ENCODE measurements at places on chromosomes 6 and 20.

DNA sequence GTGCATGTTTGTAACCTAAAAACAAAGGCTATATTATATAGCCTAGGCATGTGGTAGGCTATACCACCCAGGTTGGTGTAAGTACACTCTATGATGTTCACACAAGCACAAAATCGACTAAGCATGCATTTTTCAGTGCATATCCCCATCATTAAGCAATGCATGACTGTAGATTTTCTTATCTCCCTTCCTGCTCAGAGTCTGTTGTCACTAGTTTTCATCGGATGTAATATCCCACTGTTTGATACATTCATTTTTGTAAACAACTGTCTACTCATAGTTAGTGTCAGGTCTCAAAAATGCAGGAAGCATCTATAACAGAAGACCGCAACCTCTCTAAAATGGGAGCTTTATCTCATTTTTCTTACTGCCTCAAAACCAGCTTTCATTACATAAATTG lies 70.7 kb downstream of the GFRAL start:
- no peak overlapping the region for H3K27ac ChIP-seq
- no peaks in the 10 kb centered on the region for H3K27me3 ChIP-seq
- H3K36me3 ChIP-seq = no peaks in the 10 kb centered on the region
- no peaks in the 10 kb centered on the region for H3K4me1 ChIP-seq

DNA sequence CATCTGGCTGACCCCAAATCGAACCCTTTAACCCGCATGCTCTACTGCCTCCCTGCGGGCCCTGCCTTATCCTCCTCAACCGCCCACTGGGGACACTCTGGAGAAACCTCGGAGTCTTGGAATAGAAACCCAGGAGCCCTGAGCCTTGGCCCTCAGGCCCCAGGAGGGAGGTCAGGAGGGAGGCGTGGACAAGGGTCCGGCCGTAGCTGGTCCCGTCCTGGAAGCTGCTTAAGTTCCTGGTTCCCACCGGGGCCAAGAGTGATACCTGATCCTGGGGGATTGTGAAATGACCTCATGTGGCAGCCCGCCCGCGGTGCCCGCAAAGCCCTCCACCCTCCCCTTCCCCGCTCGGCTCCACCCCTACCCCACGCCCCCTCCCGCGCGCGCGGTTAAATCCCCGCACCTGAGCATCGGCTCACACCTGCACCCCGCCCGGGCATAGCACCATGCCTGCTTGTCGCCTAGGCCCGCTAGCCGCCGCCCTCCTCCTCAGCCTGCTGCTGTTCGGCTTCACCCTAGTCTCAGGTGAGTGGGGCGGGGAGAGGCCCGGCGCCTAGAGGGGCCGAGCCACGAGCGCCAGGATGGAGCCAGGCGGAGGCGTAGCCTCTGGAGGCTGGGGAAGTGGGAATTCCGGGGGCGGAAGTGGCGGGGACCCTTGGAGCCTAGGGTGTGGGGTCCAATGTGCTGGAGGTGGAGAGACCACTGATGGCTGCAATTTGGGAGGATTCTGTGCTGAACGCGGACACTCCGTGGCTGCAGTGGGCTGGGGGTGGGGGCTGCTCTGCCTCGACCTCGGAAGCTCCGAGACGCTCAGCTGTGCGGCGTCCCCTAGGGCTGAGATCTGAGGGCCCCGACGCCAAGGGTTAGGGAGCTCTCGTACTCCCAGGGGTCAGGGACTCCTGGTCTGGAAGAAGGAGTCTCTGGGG lies at the start of gene WFDC2:
TSS of gene WFDC2 (plus strand) at position 418 of the 926 bp plus-strand sequence. CDS start at position 447, 29 bp downstream.
- no peaks in the 10 kb centered on the region for H3K27me3 ChIP-seq
- no peak for DNase-seq
- no peak within 1 kb of the TSS for H3K27ac ChIP-seq
- no peaks in the 10 kb centered on the region for H3K36me3 ChIP-seq
- no peaks in the 10 kb centered on the region for H3K4me1 ChIP-seq

- H3K27ac ChIP-seq = no peak overlapping the region
- no peaks in the 10 kb centered on the region for H3K4me1 ChIP-seq
- H3K4me3 ChIP-seq = no peak overlapping the region
- H3K27me3 ChIP-seq = no peaks in the 10 kb centered on the region
- H3K36me3 ChIP-seq = no peaks in the 10 kb centered on the region
Observed at GRCh38 chr20:33407251-33407650, 5.9 kb upstream of the CDK5RAP1 start.

GRCh38 chr6:110561696-110562095 lies 85.3 kb upstream of the SLC22A16 start:
- no peaks in the 10 kb centered on the region for H3K36me3 ChIP-seq
- no peaks in the 10 kb centered on the region for H3K4me1 ChIP-seq
- no peak for DNase-seq

DNA sequence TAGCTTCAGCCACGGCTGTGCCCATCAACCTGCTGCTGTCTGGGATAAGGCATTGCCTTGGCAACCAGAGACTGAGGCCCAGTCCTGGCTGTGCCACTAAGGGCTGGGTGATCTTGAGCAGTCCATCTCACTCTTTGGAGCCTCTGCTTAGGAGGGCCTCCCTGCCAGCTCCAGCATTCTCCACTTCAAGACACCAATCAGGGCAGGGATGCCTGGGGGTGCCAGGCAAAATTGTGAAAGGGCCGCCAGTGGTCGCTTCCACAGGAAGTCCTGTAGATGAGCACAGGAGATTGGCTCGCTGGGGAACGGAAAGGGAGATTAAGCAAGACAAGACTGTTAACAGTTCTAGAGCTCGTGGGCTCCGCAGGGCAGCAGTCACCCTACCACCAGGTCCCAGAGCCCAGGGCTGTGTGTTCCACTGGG lies at the start of gene RAB44:
TSS of gene RAB44 (plus strand) at position 346 of the 423 bp plus-strand sequence. CDS start 6,410 bp downstream, outside the sequence.
- no peaks in the 10 kb centered on the region for H3K27me3 ChIP-seq
- H3K36me3 ChIP-seq = no peaks in the 10 kb centered on the region
- H3K4me3 ChIP-seq = no peak within 1 kb of the TSS
- DNase-seq = no peak

DNA sequence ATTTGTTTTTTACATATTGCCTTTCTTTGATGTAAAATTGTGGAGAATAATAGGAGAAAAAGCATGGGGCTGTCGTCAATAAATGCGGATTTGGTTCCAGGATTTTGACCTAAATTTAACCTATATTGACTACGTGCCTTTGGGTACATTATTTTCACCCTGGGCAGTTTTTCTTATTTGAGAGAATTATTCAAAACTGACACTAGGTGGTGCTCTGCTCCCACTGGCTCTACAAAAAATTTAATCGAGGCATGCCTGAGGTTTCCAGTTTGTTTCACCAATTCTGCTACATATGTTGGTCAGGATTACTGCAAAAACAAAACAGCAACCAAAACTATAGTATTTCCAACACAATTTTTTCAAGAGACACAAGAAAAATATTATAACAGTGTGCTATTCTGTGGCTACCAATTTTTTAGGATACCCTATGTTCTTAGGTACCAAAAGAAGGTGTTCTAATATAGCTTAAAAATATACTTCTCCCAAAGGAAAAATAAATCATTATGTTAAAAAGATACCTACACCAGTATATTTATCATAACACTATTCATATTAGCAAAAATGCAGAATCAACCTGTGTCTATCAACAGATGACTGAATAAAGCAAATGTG lies 48.6 kb upstream of the FABP7 start:
- no peaks in the 10 kb centered on the region for H3K27me3 ChIP-seq
- H3K36me3 ChIP-seq = no peaks in the 10 kb centered on the region
- no peak overlapping the region for H3K27ac ChIP-seq

GRCh38 chr20:41234546-41234945 lies 83.0 kb downstream of the ZHX3 start:
- DNase-seq = no peak
- no peaks in the 10 kb centered on the region for H3K36me3 ChIP-seq
- no peak overlapping the region for H3K27ac ChIP-seq
- no peak overlapping the region for H3K4me3 ChIP-seq

DNA sequence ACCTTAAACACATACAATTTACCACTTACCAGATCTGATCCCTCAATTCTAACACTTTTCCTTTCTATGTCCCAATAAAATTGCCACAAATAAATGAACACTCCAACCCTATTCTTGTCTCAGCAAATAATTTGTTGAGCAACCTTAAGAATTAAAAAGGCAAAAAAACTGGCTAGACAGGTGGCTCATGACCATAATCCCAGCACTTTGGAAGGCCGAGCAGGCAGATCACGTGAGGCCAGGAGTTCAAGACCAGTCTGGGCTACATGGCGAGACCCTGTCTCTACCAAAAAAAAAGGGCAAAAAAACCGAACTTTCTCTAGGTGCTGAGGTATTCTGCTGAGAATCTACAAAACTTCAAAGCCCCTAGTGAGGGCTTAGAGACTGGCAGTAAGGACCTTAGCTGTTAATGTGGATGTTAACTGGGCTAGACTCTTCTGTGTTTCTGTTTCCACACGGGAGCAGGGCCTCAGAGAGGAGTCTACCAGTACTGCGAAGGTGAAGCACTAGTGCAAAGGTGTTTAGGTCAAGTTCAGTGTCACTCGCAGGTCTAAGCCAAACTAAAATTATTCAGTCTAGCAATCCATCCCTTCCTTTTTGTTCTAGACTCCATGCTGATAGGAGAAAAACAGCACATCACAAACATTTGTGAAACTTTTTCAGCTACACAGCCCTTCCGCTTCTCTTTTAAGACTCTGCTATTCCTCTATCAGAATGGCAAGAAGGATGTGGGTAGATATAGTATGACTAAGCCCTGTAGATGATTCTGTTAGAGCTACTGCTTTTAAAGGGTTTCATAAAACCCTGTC lies 2.6 kb downstream of the FASTKD5 start:
- no peak for DNase-seq
- no peak overlapping the region for H3K4me3 ChIP-seq
- H3K27ac ChIP-seq = no peak overlapping the region

DNA sequence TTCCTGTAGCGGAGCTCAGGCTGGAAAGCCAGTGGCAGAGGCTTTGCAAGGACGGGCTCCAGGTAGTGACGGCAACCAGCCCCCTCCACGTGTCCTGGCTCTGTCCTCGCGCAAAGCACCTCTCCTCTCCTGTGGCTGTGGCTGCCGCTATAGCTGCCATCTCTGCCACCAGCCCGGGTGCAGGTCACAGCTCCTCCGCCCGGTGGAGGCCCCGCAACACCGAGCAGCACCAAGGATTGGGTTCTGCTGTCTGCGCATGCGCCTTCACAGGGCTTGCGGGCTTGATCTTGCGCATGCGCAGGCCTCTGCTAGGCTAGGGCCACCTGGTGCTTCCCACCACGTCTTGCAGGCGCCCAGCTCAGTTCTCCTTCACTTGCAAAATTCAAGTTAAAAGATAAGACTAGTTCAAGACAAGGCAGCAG lies 625.4 kb downstream of the QKI start:
- H3K36me3 ChIP-seq = no peaks in the 10 kb centered on the region
- no peak overlapping the region for H3K27ac ChIP-seq
- no peak for DNase-seq
- H3K4me3 ChIP-seq = no peak overlapping the region
- no peaks in the 10 kb centered on the region for H3K4me1 ChIP-seq

GRCh38 chr6:168416531-168416930 lies 24.5 kb upstream of the SMOC2 start:
- H3K4me1 ChIP-seq = no peaks in the 10 kb centered on the region
- no peak overlapping the region for H3K4me3 ChIP-seq
- H3K27ac ChIP-seq = no peak overlapping the region
- H3K27me3 ChIP-seq = no peaks in the 10 kb centered on the region
- no peak for DNase-seq

DNA sequence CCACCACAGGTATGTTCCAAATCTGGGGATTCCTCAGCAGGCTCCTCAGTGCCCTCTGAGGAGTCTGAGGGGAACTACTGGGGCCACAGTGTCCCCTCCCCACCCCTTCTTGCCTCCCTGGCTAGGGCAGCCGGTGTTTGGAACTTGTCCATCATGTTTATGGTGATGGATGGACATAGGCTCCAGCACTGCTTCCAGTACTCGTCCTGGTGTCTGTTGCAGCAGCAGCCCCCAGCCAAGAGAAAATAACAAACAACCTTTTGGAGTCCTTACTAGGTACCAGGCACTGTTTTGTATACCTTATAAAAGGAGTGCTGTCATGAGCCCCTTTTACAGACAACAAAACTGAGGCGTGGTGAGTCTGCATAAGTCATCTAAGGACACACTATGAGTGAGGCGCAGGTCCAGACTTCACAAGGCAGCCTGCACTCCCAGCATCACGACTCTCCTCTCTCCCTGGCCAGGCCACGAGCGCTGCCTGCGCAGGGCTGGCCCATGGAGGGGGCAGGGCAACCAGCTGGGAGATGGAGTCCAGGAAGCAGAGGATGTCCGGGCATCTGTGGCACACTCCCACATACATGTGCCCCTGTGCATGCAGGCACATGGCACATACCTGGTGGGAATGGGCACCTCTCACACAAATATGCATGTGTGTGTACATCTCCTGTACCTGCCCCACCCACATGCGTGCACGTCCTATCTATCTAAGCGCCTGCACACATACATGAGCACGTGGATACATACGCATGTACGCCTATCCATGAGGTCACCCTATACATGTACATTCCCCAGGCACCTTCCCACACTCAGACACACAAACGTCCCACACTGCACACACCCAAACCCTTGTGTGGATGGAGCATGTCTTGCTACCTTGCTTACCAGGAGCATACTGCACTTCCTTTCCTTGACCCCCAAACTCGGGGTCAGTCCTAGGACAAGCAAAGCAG lies 152.7 kb downstream of the VEGFA start:
- H3K4me1 ChIP-seq = peaks cover 12% of the 10 kb centered on the region
- no peak overlapping the region for H3K4me3 ChIP-seq
- H3K27ac ChIP-seq = no peak overlapping the region
- no peaks in the 10 kb centered on the region for H3K36me3 ChIP-seq
- no peak for DNase-seq
- no peaks in the 10 kb centered on the region for H3K27me3 ChIP-seq

DNA sequence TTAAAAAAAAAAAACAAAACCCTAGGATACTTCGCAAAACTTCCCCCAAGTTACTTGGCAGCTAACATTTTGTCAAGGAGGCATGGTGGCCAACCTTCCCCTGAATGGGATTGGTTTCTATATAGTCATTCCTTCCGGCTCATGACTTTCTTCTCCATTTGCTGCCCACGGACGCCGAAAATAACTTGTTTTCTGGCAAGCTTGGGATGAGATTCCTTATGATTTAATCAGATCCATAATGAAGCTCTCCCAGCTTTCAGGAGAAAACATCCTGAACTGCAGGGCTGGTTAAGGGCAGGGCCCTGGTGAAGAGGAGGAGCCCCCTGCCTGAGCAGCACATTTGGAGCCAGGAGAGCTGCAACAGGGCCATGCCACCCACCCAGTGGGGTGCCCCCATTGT lies 49.9 kb downstream of the PPP1R16B start:
- peaks cover 46% of the 10 kb centered on the region for H3K4me1 ChIP-seq
- no peak overlapping the region for H3K27ac ChIP-seq
- DNase-seq = no peak
- H3K27me3 ChIP-seq = no peaks in the 10 kb centered on the region
- no peaks in the 10 kb centered on the region for H3K36me3 ChIP-seq
- H3K4me3 ChIP-seq = no peak overlapping the region

GRCh38 chr20:63174309-63175037 lies 41.5 kb downstream of the YTHDF1 start:
- peaks cover 84% of the 10 kb centered on the region for H3K27me3 ChIP-seq
- no peak overlapping the region for H3K27ac ChIP-seq
- no peak for DNase-seq
- no peaks in the 10 kb centered on the region for H3K36me3 ChIP-seq
- no peak overlapping the region for H3K4me3 ChIP-seq
- H3K4me1 ChIP-seq = no peaks in the 10 kb centered on the region

Data from MM.1S (cell line).